ENCODE measurements at places on chromosomes 11 and 22.

- no peak for DNase-seq
Measured at GRCh38 chr22:36413022-36413775, 25.4 kb upstream of the MYH9 start.

GRCh38 chr11:33191467-33191866 lies 30.2 kb upstream of the CSTF3 start:
- DNase-seq: peak; percentile 37

DNA sequence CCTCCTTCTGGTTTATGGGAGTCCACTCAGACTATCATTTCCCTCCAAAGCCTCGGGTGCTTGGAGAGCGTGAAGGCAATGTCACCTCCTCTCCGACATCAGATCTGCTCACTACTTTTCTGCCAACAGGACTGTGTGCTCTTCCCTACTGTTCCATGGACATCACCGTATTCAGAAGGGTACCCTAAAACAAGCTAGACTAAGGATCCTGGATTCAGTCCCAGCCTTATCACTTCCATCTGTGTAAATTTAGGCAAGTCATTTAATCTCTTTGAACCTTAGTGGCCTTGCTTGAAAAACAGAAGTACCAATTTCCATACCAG lies 78.2 kb downstream of the KCNC1 start:
- DNase-seq: no peak

DNA sequence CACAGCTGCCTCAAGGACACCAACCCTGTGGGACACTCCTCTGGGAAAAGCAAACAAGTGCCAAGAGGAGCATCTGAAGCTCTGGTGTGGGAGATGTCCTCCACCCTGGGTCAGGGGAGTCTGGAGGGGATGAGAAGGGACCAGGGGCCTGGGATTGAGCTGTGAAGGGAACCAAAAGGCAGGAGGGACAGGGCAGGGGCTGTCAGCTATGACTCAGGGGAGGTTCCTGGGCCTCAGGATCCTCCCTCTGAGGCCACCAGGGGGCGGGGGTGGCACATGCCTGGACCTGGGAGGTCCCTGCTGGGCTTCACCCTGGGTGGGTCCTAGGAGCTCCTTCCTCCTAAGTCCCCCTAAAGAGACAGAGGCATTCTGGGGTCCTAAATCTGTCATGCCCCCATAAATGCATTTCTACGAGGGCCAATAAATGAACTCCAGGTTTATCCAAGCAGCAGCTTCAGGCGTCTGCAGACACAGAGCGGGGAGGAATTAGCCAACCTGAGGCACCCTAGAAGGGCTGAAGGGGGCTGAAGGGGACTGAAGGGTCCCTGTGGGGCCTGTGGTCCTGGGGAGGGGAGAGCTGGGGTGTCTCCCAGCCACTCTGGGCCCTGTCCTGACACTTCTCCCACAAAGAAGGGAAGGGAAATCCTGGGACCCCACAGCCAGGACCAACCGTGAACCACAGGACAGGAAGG lies 31.9 kb upstream of the IGLL5 start:
- peak; percentile 8 for DNase-seq

GRCh38 chr11:129146191-129146590 lies 45.9 kb downstream of the ARHGAP32 start:
- peak; percentile 43 for DNase-seq

DNA sequence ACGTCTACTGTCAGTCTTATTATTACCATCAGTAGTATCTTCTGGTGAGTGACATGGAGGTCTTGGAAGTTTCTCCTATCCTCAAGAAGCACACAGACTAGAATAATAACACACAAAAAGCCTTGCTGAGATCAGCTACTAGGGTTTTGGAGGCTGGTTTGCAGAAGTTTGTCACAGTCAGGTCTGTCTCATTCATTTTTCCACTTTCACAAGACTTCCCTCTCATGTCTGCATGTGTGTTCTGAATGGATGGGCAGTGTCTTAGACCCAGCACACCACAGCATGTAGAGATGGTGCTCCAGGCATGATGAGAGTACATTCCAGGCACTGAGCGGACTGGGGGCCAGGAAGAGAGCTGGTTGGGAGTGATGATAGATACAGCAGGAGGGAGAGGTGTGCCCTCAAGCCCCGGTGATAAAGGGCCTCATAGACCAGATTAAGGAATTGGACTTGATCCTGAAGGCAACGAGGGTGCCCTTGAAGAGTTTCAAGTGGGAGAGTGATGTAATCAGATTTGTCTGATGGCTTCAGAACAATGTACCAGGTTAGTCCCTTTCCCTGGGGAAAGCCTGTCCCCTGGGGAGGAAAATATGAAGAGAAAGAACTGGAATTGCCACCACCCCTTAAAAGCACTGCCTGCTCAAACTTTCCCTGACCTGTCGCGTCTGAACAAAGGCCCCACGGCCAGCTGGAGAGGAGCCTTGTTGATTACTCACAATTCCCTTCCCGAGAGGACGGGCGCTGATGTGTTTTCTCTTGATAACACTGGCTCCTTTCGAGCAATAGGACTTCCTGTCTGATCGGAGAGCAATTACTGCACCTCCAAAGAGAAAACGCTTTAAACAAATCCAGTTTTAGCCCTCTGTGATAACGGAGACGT lies 45.1 kb upstream of the LMO2 start:
- peak; percentile 52 for DNase-seq

GRCh38 chr22:24417901-24418641 lies 9.3 kb upstream of the ADORA2A start:
- no peak for DNase-seq

- DNase-seq: no peak
Measured at GRCh38 chr11:82959987-82960778, 58.6 kb downstream of the DDIAS start.

- DNase-seq: no peak
Measured at GRCh38 chr11:46574656-46575055, 19.2 kb downstream of the AMBRA1 start.

GRCh38 chr11:122393209-122393860 lies 262.2 kb upstream of the UBASH3B start:
- peak; percentile 26 for DNase-seq

Data from adipocyte (in vitro differentiated cells).